ENCODE measurements at places on chromosomes 3 and 15. TPM values are rescaled to one million over a fixed set of nuclear protein-coding genes. Genes with fewer than 3 reads are reported as not detected.

DNA sequence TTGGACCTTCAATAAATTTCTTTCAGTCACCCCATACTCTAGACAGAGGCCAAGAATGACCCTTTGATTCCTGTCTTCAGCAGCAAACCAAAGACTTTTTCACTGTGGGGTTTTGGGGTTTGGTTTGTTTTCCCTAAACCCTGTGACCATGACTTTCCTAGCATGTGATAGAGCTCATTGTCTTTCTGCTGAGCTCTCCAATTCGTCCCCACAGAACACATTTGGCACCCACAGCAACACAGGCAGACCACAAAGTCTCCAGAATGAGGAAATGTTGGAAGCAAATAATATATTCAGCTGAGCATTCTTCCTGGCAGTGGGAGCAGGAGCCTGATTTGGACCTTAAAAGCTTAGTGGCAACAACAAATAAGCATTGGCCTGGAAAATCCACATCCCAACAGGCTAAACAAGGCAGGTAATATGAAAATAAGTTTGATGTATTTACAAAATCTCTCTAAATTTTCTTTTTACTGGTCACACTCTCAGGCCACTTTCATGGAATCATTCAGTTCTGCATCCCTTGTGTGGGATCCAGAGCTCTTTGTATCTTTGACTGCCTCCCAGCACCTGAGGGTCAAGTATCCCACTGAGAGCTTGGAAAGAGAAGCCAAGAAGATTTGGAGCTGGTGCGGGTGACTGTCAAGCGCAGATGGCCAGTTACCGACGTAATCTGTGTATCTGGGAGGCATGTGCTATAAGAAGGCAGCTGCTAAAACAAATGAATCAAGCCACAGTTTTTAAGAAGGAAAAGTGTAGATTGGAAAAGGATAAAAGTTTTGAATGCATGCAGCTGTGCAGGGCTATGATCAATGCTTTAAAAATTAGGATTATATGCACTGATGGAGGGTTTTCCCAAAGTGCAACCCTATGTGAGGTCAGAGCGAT, 36.5 kb upstream of the CPB1 start:
- DNase-seq: no peak

DNA sequence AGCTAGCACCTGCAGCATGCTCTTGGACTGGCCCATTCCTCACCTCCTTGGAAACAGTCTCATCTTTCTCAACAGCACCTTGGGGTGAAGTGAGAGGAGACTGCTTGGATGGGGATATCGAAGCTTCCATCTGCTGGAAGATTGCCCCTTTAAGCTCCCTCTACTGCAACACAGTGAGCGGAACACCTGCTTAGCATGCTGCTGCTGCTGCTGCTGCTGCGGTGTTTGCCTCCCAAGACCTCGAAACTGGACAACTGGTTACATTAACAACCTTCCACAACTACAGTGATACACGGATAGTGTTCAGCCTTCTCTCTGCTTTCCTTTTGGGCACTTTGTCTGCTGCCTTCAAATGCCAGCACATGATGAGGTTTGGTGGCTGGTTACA, 253.9 kb upstream of the LYSMD4 start:
- DNase-seq: no peak

DNA sequence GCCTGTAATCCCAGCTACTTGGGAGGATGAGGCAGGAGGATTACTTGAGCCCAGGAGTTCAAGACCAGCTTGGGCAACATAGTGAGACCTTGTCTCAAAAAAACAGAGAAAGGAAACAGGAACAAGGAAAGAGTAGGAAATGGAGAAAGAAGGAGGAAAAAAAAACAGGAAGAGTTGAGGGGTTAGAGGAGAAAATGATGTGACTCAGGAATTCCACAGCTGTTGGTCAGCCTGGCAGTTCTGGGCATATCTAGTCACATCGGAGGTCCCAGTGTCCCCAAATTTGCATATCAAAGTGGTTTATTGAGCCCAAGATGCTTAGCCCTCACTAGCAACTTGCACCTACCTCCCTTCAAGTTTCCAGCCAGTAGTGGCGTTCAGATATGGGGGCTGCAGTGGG, 18.8 kb upstream of the JMJD7 start:
- DNase-seq: no peak

GRCh38 chr3:31180274-31180673, 285.8 kb upstream of the GADL1 start:
- no peak for DNase-seq

DNA sequence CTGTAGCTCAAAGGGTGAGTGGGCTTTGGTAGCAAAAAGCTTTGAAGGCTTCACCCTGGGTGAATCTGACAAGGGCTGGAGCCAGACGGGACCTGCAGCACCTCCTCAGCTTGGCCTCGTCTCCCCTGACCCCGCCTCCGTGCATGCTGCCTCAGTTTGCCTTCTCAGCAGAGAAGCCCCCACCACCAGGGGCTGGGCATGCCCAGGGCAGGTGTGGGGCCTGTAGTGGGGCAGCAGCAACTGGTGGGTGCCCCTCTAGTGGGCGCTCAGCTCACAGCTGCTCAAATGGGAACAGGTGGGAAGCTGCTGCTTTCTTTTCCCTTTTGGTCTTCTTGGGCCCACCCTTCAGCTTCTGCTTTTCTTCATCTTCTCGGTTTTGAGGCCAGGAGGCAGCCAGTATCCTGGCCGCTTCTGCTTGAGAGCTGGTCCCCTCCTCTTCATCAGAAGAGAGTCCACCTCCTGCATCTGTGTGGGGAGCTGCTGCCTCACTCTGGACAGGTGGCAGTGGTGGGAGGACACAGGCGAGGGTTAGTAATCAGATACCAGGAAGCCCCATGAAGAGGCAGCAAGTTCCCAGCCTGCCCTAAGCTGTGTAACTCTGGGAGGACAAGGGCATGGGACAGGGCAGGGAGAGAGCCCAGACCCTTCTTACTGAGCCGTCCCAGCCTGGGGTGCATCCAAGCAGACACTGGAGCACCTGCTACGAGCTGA, 21.0 kb downstream of the TMEM43 start:
- no peak for DNase-seq

- DNase-seq: no peak
Observed at GRCh38 chr15:80159811-80160569, 7.2 kb downstream of the FAH start.

- DNase-seq: no peak
Observed at GRCh38 chr3:120775411-120775810, 32.9 kb downstream of the GTF2E1 start.

GRCh38 chr3:54530091-54530490, 397.8 kb downstream of the LRTM1 start:
- DNase-seq: no peak

DNA sequence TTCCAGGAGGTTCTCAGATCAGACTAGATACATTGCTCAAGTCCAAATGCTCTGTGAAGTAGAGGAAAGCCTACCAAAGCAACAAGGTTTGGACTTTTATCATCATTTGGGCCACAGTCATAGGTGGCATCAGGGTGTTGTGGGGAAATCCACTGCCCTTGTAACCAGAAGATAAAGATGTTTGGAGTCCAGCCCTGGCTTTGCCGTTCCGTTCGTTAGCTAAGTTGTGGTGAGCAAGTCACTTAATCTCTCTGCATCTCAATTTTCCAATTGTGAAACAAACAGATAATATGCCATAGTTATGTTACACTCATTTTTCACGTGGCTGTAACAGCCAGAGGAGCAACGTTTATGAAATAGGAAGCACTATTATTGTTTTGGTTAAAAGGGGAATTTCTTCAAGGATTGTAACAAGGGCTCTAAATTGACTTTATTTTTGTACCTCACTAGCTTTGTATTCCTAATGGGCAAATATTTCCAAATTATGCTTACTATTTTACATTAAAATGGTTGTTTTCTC, 125.6 kb downstream of the CD47 start:
- DNase-seq: no peak

DNA sequence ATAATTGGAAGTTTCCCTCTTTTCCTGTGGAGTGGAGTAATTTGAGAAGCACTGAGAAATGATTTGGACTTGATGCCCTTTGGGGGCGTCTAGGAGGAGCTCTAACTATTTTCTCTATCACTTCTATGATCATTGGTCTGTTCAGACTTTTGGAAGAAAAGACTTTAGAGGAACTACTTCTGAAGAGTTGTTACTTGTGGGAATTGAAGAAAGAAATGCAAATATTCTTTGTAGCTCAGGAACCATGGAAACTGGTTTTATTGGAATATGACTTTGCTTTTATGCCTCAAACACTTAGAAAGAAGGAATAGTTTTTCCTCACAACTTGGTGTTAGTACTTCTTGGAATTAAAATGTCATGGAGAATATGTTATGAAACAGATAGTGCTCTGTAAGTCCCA, 122.0 kb upstream of the ALDH1A3 start:
- no peak for DNase-seq

DNA sequence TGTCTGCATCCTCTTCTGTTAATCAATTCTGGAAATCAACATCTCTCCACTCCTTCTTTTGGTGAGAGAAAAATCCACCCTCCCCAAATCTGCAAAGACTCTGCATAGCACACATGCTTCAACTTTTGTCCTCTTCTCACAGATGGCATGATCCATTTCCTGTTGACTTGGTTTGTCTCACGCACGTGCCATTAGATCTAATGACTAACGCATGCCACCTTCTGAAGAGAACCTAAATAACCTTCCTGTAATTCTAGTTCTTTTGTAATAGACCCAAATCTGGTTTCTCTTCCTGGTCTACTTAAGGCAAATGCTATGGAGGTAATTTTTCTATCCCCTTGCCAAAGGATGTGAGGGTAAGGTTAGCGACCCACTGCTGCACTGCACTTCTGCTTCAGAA, 51.0 kb upstream of the ATOSA start:
- no peak for DNase-seq

GRCh38 chr15:88220443-88221335, 35.9 kb downstream of the NTRK3 start:
- no peak for DNase-seq

GRCh38 chr3:56864918-56865524, 63.3 kb upstream of the ARHGEF3 start:
- DNase-seq: no peak

GRCh38 chr15:72774696-72775383, 8.7 kb downstream of the ADPGK start:
- no peak for DNase-seq

- DNase-seq: no peak
Observed at GRCh38 chr3:43883729-43884396, 193.1 kb downstream of the ABHD5 start.

DNA sequence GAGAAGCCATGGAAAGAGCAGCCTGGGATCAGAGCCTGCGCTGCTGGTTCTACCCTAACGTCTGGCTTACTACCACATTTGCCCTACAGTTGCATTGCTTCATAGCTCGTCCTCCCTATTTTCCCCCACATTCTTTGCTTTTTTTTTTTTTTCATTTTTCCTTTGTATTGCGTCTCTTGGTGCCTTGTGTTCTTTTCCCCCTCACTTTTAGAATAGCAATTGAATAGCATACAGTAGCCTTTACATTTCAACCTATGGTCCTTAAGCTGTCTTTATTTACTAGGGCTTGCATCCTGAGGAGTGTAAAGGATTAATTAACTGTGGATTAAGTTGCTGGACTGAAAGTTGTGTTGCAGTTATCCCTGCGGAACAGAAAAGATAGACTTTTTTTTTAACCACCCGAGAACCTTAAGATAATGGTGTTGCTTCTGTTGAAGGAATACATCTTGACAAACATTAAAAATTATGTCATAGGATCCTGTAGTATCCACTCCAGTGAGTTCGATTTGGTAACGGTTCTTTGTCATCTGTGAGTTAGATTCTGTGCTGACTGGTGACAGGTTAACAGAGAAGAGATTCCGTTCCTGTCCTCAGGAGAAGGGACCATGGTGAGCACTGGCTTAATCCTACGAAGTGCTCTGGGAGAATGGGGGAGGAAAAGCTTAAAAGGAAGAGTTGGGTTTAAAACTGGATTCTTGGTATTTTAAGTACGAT, 417.4 kb upstream of the NAALADL2 start:
- DNase-seq: no peak

DNA sequence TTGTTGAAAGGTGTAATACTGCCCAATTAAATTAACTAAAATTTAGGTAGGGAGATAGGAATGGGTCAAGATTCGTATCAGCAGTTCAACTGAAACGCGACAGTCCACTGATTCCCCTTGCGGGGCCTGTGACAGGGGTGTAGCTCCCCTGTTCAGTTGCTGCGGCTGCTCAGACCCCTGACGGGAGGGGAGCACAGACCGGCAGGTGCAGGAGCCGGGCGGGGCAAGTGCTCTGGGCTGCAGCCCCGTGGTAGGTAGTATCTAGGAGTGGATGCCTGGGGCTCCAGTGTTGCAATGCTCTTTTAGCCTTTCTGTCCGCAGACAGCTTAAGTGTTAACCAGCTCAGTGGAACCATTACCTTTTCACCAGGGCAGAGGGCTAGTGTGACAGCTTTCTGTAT, 164.9 kb downstream of the ROBO2 start:
- no peak for DNase-seq

- DNase-seq: no peak
Observed at GRCh38 chr3:72722930-72723726, 125.1 kb downstream of the SHQ1 start.

GRCh38 chr3:153305189-153305588, 143.2 kb downstream of the RAP2B start:
- no peak for DNase-seq

- no peak for DNase-seq
Observed at GRCh38 chr15:60344461-60344860, 53.3 kb downstream of the ANXA2 start.

DNA sequence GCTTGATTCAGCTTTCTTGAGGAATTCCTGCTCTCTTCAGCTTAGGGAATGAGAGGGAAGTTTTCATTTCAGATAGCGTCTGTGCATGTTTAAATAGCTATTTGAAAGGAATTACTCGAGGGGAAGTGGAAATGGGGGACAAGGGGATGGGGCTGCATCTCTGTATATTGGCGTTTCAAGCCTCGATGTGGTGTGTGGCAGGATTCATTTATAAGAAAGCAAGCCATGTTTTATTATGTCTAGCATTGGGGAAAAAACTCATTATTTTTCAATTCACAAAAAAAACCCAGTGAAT, 1.0 kb downstream of the ATP2C1 start:
- DNase-seq: no peak

DNA sequence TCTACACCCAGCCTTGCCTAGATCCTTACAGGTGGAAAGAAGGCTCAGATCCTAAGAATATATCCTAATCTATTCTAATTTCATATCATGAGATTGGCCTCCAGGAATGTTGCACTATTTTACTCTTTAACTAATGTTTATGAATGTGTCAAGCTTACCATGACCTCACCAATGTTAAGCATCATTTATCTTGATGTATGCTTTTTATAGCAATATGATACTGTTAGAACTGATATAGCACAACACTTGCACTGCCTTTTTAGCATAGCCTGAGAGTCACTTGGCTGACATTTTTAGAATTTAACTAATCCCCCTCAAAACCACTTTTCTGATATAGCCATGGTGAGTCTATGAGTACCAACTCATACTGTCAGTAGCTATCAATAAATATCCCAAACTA, 191.5 kb upstream of the NR2F2 start:
- DNase-seq: no peak

DNA sequence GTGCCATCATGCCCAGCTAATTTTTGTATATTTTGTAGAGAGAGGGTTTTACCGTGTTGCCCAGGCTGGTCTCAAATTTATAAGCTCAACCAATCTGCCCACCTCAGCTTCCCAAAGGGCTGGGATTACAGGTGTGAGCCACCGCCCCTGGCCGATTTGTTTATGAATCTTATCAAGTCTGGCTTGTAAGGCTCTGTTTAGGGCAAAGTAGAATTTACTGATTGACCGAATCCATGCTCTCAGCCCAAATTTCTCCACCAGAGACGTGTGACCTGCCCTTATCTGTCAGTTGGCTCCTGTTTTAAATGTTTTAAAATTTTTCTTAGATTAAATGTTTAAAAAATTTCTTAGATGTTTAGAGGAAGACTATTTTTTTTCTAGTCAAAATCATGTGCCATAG, 19.5 kb downstream of the RAD54L2 start:
- no peak for DNase-seq

CD96 gene
- 5.1 TPM for total RNA-seq

UBA7 gene
- total RNA-seq: 74.1 TPM

TRIM42 gene
- total RNA-seq: not detected

SERPINI2 gene
- total RNA-seq: not detected

ANKUB1 gene
- 0.81 TPM for total RNA-seq

PATL2 gene
- total RNA-seq: 1.3 TPM
